HFF-Myc (cell line): ENCODE measurements at places on chromosomes 12 and 14.

DNA sequence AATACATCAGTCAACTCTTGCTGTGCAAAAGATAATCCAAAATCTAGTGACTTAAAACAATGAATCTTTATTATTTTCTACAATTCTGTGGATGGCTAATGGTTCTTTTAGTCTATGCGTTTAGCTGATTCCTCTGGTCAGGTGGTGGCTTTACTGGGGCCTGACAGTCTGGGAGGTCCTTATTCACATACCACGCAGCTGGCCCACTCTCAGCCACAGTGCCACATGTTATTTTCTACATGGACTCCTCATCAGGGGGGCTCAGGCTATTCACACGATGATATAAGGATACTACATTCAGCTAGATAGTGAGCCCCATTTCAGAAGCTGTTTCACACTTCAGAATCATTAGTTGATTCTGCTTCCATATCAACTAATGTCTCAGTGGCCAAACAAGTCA is 287.5 kb upstream of the MGAT4C start:
- DNase-seq: no peak

DNA sequence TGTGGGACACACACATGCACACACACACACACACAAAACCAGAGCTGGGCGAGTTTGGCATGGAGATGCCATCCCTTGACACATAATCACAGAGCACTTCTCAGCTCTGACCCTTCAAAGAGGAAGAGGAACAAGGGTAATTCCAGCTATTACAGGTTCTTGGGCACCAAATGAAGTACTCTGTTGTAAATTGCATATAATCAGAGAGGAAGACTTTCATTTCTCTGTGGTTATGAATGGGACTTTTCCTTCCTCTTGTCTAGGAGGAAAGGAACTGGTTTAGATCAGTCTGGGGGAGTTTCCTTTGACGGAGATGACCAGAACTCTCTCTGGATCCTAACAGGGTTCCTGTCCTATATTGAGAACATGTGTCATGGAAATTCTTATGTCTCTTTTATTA is 26.4 kb upstream of the FGF6 start:
- no peak for DNase-seq

DNA sequence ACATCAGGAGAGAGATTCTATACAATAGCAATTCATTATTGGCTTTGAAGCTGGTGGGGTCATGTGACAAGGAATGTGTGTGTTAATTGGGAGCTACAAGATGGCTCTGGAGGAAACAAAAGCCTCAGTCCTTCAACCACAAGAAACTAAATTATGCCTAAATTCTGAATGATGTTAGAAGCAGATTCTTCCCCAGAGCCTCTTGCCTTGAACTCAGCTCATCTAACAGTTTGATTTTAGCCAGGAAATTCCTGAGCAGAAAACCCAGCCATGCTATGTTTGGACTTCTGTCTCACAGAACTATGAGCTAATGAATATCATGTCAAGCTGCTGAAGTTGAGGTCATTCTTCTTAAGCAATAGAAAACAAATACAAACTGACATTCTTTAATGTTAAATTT is 274.7 kb downstream of the SLC6A15 start:
- DNase-seq: no peak

- DNase-seq: no peak
Observed at GRCh38 chr12:104600036-104600712, 143.4 kb downstream of the CHST11 start.

DNA sequence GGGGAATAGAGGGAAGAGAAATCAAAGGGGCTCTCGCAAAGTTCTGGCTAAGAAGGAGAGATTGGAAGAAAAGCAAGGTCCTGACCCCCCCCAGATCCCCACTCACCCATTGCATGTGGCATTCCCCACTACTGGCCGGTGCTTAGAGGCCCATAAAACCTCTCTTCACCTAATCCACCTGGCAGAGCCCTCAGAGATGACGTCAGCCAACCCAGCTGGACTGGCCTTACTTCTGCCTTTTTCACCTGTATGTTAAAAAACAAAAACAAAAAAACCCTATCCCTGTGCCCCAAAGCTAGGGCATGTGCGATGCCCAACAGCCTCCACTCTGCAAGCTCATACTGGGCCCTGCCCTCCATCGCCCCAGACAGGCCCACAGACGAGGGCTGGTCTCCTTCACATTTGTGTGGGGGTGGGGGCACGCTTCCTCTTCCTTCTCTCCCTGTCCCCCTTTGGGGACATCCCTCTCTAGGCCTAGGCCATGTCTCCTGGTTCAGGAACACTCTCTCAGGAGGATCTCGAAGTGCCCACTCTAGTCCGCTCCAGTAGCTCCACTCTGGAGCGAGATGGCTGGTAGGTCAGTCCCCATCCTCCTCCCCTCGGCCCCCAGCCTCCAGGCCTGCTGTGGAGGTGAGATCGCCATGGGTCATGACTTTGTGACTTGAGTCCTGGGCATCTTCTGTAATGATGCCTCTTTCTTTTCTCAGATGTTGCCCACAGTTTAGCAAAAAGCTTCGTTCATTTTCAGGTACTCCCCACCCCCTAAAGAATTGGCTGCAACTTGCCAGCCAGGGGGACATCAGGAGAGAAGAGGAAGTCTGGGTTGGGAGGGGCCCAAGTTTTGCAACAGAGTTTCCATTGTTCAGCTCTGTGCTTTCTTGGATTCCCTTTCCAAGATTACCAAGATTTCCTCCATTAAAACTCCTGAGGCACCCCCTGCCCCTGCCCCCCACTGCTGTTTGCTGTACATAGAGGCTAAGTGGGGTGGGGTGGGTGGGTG is 37.0 kb downstream of the FIGNL2 start:
- no peak for DNase-seq
